ENCODE measurements at places on chromosomes 1 and 21. TPM values are rescaled to one million over a fixed set of nuclear protein-coding genes. Genes with fewer than 3 reads are reported as not detected.

GRCh38 chr1:31621498-31621820 lies 4.0 kb downstream of the HCRTR1 start:
- H3K4me3 ChIP-seq: no peak overlapping the region
- no peaks in the 10 kb centered on the region for H3K4me1 ChIP-seq
- no peak overlapping the region for H3K27ac ChIP-seq

PCP4L1 gene
- not detected for total RNA-seq

IGSF8 gene
- total RNA-seq: 27.4 TPM

SARS1 gene
- total RNA-seq: 279 TPM

GRCh38 chr21:45123440-45123839 lies 49.1 kb downstream of the ADARB1 start:
- H3K4me3 ChIP-seq: no peak overlapping the region
- no peaks in the 10 kb centered on the region for H3K4me1 ChIP-seq
- H3K27me3 ChIP-seq: no peaks in the 10 kb centered on the region
- no peaks in the 10 kb centered on the region for H3K36me3 ChIP-seq
- no peak overlapping the region for H3K27ac ChIP-seq
- no peak for DNase-seq

DNA sequence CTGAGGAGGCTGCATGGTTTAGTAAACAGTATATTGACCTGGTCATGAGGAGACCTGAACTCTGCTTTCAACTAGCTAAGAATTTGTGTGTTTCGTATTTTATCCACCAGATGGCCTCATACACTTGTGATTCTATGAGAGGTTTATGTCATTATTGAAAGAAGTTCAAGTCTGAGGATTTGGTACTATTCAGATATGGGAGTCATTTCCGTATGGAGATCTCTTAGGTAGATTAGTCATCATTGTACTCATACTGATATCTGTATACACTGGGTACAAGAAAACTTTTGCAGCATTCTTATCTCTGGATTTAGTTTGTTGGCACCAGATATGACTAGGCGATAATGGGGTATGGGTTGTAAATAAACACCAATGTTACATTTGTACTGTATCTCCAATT lies 26.6 kb downstream of the ATF6 start:
- H3K4me3 ChIP-seq: no peak overlapping the region
- peaks cover 38% of the 10 kb centered on the region for H3K36me3 ChIP-seq
- H3K4me1 ChIP-seq: no peaks in the 10 kb centered on the region
- peak; percentile 5 for DNase-seq
- no peaks in the 10 kb centered on the region for H3K27me3 ChIP-seq

GRCh38 chr1:96723377-96723776 lies 1.8 kb downstream of the PTBP2 start:
- no peaks in the 10 kb centered on the region for H3K27me3 ChIP-seq
- H3K36me3 ChIP-seq: peaks cover 28% of the 10 kb centered on the region
- no peak overlapping the region for H3K27ac ChIP-seq
- no peak for DNase-seq
- H3K4me3 ChIP-seq: peak overlapping the region; percentile 92
- H3K4me1 ChIP-seq: peaks cover 17% of the 10 kb centered on the region

CFHR3 gene
- total RNA-seq: 0.28 TPM

DNA sequence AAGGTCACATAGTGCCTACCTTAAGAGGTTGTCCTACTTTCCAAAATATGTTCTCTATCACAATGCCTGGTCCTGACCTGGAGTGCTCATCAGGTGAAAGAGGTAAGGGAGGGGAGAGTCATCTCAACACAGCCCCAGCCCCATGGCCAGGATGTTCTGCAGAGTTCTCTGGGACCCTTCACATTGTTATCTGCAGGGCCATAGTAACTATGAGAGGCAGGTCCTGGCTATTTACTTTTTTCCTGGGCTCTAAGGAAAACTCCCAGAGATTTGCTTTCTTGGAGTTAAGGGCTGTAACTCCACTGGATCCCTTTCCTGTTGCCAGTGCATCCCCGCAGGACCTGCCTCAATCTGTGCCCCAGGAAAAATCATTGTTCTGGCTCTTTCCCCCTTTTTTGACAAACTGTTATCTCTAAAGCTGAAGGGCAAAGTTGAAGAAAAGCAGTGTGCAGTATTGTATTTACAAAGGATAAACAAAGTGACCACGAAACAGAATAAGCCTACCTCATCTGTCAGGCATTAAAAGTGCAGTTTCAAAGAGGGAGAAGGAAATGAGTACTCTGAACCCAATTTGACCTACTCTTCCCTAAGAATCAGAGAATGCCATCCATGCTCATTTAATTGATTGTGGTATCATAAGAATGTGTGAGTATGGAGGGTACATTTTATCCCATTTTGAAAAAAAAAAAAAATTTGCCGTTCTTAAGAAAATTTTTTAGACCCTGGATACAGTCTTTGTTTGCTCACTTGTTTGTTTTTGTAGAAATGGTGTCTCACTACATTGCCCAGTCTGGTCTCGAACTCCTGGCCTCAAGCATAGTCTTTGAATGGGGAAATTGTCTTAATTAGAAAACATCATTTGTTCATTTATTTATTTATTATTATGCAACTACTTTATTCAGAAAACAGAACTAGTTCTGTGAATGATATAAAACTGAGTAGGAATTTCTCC lies 149.6 kb downstream of the RHOU start:
- DNase-seq: no peak
- no peaks in the 10 kb centered on the region for H3K4me1 ChIP-seq
- no peaks in the 10 kb centered on the region for H3K36me3 ChIP-seq
- H3K27ac ChIP-seq: no peak overlapping the region
- H3K27me3 ChIP-seq: peaks cover 44% of the 10 kb centered on the region

- peaks cover 16% of the 10 kb centered on the region for H3K4me1 ChIP-seq
- H3K36me3 ChIP-seq: no peaks in the 10 kb centered on the region
- H3K27me3 ChIP-seq: no peaks in the 10 kb centered on the region
- H3K4me3 ChIP-seq: no peak overlapping the region
- H3K27ac ChIP-seq: no peak overlapping the region
These were observed 41.2 kb downstream of the SPAG17 start for GRCh38 chr1:118143831-118144230.

RGS18 gene
- total RNA-seq: not detected

PPM1J gene
- 6.0 TPM for total RNA-seq

GRCh38 chr1:71862756-71863155 lies 419.6 kb downstream of the NEGR1 start:
- H3K27ac ChIP-seq: no peak overlapping the region
- DNase-seq: no peak
- H3K36me3 ChIP-seq: no peaks in the 10 kb centered on the region

PIK3C2B gene
- 51.6 TPM for total RNA-seq

ADGRL2 gene
- total RNA-seq: 25.3 TPM

GRCh38 chr1:66313429-66313828 lies 220.5 kb upstream of the SGIP1 start:
- H3K27ac ChIP-seq: no peak overlapping the region
- H3K4me1 ChIP-seq: no peaks in the 10 kb centered on the region

DNA sequence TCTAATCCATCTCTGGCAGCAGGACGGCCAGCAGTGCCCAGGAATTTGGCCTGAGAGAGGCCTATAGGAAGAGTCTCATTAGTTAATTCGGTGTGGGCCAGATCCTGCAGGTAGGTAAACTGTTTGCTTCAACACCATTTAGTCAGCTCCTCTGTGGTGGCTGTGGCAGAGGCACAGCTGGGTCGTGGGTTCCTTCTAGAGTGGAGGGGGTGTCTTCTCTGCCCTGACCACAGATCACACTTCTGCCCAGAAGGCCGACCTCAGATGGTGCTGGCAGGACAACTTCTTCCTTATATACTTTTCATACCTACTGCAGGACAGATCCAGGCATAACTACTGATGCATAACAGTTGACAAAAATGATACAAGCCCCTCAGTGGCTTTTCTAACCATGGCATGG lies 281.4 kb downstream of the RPS6KC1 start:
- H3K36me3 ChIP-seq: no peaks in the 10 kb centered on the region
- no peak overlapping the region for H3K27ac ChIP-seq

GRCh38 chr21:33059380-33059841 lies 10.5 kb upstream of the OLIG1 start:
- peaks cover 64% of the 10 kb centered on the region for H3K27me3 ChIP-seq
- no peaks in the 10 kb centered on the region for H3K4me1 ChIP-seq
- H3K36me3 ChIP-seq: no peaks in the 10 kb centered on the region
- H3K4me3 ChIP-seq: no peak overlapping the region
- no peak for DNase-seq

- H3K4me1 ChIP-seq: no peaks in the 10 kb centered on the region
- no peaks in the 10 kb centered on the region for H3K27me3 ChIP-seq
- H3K4me3 ChIP-seq: no peak overlapping the region
- DNase-seq: no peak
- H3K27ac ChIP-seq: no peak overlapping the region
These were observed 6.8 kb downstream of the HCRTR1 start for GRCh38 chr1:31624309-31624708.

- peaks cover 13% of the 10 kb centered on the region for H3K4me1 ChIP-seq
- no peak overlapping the region for H3K27ac ChIP-seq
- no peaks in the 10 kb centered on the region for H3K36me3 ChIP-seq
- H3K27me3 ChIP-seq: no peaks in the 10 kb centered on the region
These were observed 306.3 kb upstream of the DUSP10 start for GRCh38 chr1:222048094-222048595.

- H3K27me3 ChIP-seq: no peaks in the 10 kb centered on the region
- no peak overlapping the region for H3K4me3 ChIP-seq
- DNase-seq: peak; percentile 17
- no peak overlapping the region for H3K27ac ChIP-seq
- no peaks in the 10 kb centered on the region for H3K36me3 ChIP-seq
- H3K4me1 ChIP-seq: no peaks in the 10 kb centered on the region
These were observed 102.7 kb downstream of the ZNF281 start for GRCh38 chr1:200306944-200307754.

ATP6V1G3 gene
- total RNA-seq: not detected

- H3K27ac ChIP-seq: no peak overlapping the region
- H3K36me3 ChIP-seq: no peaks in the 10 kb centered on the region
- H3K4me1 ChIP-seq: no peaks in the 10 kb centered on the region
- no peak overlapping the region for H3K4me3 ChIP-seq
These were observed 352.4 kb downstream of the USP25 start for GRCh38 chr21:16082038-16082816.

DNA sequence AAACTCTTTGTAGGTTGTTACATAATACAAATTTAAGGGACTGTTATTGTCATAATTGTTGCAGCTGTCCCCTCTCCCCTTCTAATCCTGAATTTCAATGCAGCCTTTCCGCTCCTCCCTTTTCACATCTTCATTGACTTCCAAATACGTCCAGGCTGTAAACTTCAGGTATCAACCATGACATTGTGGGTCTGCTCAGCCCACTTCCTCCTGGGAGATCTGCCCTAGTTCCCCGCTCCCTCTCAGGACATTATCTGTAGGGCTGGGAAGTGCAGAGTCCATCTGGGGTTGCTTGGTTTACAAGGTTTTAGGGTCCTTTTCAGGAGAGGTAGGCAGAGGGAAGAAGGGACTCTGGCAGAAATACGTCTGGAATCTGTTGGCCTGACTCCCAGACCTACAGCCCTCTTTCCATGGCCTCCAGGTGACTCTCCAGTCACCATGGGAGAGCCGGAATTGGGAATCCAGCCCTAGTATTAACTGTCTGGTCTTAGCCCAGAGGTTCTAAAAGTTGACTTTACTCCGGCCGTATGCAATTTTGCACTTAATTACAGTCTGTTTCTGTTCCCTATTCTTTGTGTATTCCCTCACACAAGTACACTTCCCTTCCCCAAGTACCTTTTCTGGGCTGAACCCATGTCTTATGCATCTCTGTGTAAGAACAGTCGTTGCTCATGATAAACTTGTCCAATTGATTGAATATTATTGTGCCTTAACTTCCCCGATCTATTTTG lies 4.7 kb upstream of the DENND2D start:
- peaks cover 57% of the 10 kb centered on the region for H3K4me1 ChIP-seq
- H3K27me3 ChIP-seq: no peaks in the 10 kb centered on the region
- H3K27ac ChIP-seq: no peak overlapping the region
- H3K36me3 ChIP-seq: no peaks in the 10 kb centered on the region
- H3K4me3 ChIP-seq: peak overlapping the region; percentile 65

FAM72C gene
- 1.7 TPM for total RNA-seq

GRCh38 chr1:205962821-205963221 lies 19.6 kb upstream of the SLC26A9 start:
- no peak for DNase-seq
- peak overlapping the region; percentile 97 for H3K27ac ChIP-seq
- H3K4me3 ChIP-seq: peak overlapping the region; percentile 20
- H3K36me3 ChIP-seq: no peaks in the 10 kb centered on the region
- no peaks in the 10 kb centered on the region for H3K27me3 ChIP-seq

FCRL4 gene
- not detected for total RNA-seq

DNA sequence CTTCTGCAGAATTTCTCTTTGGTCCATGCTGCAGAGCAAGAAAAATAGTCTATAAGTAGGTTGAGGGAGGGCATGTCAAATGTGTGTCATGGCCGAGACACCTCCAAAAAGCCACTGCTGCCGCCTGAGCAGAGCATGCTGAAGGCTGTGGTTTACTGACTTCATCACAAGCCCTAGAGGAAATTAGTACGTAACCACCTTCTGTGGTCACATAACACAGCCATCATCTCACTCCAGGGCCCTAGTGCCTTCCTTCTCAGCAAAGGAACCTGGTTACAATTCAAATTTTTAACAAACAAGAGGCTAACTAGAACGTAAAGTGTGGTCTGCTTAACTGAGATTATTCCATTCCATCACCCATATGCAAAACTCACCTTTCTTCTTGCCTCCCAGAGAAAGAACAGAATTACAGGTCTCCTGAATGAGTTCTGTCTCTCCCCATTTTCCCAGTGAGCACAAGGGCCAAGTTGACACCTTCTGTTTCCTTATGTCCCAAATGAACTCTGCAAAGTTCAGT lies at the start of gene PTPN22:
PTPN22 (minus strand) TSS at position 116 of the 517 bp plus-strand sequence.
- peaks cover 26% of the 10 kb centered on the region for H3K4me1 ChIP-seq
- no peak within 1 kb of the TSS for H3K27ac ChIP-seq
- H3K27me3 ChIP-seq: no peaks in the 10 kb centered on the region
- no peaks in the 10 kb centered on the region for H3K36me3 ChIP-seq

DNA sequence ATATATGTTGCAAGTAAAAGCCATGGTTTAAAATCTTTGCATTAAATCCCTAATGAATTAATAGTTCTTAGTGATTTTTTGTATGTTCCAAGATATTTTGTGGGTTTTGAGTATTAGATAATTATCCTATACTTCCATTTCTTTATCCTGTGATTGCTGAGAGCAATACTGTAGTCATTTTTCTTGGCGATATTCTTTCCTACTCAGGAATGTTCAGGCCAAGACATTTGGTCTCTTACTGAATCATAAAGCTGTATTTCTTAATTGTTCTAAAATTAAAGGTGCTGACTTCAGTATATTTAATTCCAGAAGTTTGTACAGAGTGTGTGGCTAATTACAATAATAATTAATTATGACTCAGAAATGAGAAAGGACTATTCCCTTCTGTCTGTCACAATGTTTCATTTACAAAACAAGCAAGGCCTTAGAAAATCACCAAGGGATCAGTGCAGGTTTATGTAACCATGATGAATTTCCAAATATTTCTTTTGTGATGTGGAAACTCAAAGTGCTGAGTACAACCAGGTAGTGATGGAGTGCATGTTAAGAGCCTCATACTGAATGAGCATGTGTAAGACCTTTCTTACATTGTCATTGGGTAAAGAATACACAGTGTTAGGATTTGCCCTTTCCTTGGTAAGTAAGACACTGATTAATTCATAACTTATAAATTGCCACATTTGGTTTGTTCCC lies 161.2 kb downstream of the HMCN1 start:
- H3K27me3 ChIP-seq: no peaks in the 10 kb centered on the region
- no peaks in the 10 kb centered on the region for H3K4me1 ChIP-seq
- no peak overlapping the region for H3K4me3 ChIP-seq
- H3K27ac ChIP-seq: no peak overlapping the region
- DNase-seq: no peak

GUCA2A gene
- not detected for total RNA-seq

- peaks cover 17% of the 10 kb centered on the region for H3K4me1 ChIP-seq
- H3K4me3 ChIP-seq: no peak overlapping the region
- H3K36me3 ChIP-seq: no peaks in the 10 kb centered on the region
These were observed 6.0 kb upstream of the TRAPPC10 start for GRCh38 chr21:44006017-44006619.

DMRTA2 gene
- total RNA-seq: not detected
